T-helper 9 cell (primary cell): ENCODE measurements at places on chromosomes 3 and 15.

DNA sequence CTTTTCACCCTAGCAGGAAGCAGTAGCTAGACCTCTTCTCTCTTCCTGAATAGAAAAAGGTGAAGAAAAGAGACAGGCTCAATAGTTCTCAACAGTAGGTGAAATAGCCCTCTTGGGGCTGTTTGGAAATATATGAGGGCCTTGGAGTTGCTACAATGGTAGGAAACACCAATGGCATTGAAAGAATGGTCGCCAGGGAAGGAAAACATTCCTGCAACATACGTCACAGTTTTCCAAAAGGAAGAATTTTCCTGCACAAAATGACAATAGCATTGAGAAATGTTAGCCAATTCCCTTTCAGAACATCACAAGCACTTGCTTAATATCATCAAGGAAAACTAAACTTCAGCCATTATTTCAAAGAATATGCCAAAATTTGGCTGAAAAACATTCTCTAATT lies 484.5 kb downstream of the IGSF11 start:
- no peak for DNase-seq

GRCh38 chr3:11335056-11335608 lies 62.9 kb downstream of the ATG7 start:
- no peak for DNase-seq

- no peak for DNase-seq
Measured at GRCh38 chr3:114745322-114746240, 401.5 kb downstream of the ZBTB20 start.

DNA sequence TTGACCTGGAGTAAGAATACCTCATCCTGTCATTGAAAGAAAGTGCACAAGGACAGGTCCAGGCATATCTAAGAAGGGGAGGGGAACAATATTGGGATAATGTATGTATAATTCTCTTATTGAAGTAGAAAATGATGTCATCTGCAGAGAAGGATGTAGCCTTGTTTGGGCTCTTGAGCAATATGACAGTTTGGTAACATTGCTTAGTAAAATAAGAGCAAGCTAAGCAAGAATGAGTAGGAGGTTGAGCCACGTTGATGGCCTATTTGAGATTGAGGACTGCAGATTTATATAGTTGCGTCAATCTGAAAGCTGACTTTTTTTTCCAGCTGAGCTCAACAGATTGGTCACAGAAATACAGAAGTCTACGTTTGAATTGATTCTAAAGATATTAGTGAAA lies 145.2 kb downstream of the FILIP1L start:
- DNase-seq, result no peak

DNA sequence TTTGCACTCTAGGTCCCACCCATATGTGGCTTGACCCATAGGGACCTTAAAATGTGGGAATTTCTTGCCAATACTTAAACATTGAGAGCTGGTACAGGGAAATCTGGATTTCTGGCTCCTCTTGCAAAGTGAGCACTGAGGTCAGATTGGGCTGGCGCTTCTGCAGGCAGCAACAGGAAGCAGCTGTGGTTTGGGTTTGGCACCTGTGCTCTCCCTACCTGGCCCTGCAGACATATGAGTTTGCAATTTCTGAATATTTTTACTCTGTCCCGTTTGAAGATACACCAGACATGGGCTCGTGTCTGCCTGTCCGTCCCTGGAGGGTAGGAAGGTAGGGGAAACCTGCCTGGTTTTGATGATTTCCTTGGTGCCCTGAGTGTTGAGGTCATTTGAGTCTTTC lies 74.8 kb upstream of the SEC13 start:
- peak; percentile 28 for DNase-seq

GRCh38 chr3:72490688-72491435 lies 357.4 kb downstream of the SHQ1 start:
- no peak for DNase-seq
